ENCODE measurements at places on chromosomes 6 and 20.

DNA sequence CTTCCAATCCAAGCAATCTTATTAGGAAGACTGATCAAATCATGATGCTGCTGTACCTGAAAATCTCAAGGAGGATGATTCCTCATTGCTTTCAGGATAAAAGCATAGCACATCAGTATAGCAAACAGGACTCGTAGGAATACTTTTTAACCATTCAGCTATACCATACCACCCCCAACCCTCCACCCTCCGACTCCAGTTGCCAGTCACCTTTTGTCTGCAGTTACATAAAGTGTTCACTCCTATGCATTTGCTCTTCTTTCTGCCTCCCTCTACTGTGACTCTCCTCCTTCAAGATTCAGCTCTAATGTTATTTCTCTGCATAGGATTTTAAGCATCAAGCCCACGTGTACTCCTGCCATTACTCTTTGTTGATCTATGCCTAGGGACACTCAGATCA lies 124.7 kb upstream of the KCNQ5 start:
- no peak for DNase-seq

GRCh38 chr6:17485181-17485580 lies 91.8 kb downstream of the CAP2 start:
- DNase-seq = no peak

DNA sequence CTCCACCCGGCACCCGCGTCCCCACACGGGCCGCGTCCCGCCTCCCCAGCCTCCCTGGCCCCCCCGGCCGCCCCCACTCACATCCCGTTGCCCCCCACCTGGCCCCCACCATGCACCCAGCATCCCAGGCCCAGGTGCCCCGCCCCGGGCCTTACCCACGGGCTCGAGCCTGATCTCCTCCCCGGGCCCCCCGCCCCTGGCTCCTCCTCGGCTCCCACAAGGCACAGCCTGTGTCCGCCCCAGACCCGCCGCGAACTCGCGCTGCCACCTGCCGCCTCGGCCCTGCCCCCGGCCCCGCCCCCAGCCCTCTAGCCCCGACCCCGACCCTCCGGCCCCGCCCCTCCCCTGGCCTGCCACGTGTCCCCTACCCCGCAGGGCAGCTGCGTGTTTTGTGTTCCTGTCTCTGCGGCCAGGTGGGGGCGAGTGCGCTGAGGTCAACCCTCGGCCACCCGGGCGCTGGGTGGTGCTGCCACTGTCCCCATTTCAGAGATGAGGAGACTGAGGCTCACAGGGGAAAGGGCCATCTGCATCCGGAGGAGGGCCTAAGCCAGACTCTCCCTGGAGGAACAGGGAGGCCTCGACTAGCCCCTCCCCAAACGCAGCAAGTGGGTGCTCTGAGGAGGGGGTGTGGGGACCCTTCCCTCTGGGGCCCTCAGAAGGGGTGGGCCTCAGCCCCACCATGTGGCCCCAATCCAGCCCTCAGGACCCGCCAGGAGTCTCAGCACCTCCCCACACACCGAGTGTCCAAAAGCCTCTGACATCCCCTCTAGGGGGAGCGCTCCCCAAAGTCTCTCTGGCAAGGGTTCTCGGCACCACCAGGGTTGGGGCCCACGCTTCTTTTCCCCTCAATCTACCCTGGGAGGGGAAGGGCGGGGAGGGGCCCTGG lies 99.8 kb downstream of the TAF4 start:
- no peak for DNase-seq

DNA sequence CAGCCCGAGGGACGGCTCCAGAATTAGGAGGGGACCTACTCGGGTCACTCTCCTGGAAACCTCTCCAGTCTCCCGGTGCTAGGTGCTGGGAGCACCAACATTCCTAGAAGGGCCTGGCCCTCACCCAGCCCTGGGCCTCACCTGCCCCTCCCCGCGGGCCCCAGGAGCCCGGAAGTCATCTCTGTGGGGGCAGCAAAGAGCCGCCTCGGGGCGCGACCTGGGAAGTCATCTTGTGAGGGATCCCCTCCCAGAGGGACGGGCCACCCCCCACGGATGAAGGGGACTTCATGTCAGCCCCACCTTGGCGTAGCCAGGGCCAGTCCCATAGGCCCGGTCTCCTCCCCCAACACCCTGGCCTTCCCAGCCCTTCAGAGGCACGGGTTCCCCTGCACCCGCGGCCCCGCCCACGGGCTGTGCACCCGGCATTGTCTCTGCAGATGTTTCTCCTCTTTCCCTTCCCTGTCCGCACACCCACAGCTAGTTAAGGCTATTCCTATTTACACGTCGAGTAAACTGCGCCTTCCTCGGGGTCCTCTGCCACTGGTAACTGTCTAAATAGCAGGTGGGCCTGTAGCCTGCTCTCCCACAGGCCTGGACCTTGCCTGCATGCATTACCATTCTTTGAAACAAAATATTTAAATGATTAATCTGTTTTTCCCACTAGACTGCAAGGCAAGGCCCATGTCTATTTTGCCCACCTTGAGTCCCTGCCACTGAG lies 896 bp upstream of the RNASET2 start:
- DNase-seq = no peak
